ENCODE measurements at places on chromosomes 5 and 9.
A peak's percentile ranks its signal among the peaks of the same experiment; 100 is the strongest.

- DNase-seq, result no peak
Measured at GRCh38 chr5:89452081-89452480, 569.1 kb upstream of the MEF2C start.

GRCh38 chr5:28110781-28111180 is 1072.4 kb upstream of the CDH9 start:
- DNase-seq, result no peak

DNA sequence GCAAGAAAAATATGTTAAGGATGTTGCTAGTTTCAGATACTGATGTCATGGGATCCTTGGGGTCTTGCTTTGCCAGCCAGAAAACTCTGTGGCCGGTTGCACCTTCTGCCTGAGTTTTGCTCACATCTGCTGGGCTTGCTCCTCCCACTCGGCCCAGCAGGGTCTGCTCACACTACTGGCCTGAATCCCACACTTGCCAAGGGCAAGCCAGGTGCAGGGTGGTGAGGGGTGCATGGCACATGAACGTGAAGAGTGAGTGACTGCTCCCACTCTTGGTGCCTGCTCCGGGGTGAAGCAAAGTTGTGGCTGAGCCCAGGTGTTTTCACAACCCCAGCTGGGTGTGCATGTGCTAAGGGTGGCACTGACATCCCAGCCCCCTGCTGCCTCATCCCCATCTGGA is 83.1 kb upstream of the STARD4 start:
- no peak for DNase-seq

DNA sequence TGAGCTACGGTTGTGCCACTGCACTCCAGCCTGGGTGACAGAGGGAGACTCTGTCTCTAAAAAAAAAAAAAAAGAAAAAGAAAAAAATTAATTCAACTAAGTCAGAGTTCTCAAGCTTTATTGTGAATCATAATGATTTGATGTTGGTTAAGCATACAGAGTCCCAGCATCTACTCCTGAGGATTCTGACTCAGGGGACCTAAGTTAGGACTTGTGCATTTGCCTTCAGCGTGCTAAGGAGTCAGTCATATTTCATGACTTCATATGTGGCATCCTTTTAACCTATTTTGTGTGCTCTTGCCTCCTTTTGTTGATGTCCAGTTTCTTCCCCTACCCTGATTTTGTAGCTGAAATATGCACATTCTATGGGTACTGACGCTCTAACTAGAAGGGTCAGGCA is 2.9 kb downstream of the MYOZ3 start:
- no peak for DNase-seq

DNA sequence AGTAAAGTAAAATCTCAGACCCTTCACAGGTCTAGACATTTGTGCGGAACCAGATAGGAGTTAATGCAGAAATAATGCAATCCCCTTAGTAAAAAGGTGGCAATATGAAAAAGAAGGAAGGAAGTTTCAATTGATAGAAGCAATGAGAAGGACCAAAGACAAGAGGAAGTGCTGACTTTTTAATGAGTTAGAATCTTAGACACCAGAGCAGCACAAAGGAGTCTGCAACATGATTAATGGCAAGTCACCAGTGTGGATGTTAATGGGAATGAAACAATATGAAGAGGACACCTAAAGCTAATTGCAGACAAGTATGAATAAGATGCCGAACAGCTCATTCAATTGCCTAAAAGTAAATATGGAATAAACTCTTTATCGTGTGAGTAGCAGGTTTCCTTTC is 50.9 kb downstream of the MEGF9 start:
- DNase-seq, result no peak

- DNase-seq, result peak; percentile 88
Measured at GRCh38 chr9:99819123-99819855, 2.4 kb upstream of the NR4A3 start.

GRCh38 chr5:61806491-61807020 is 474.5 kb downstream of the ZSWIM6 start:
- no peak for DNase-seq

- DNase-seq, result no peak
Measured at GRCh38 chr5:16727755-16728325, 111.0 kb upstream of the RETREG1 start.

DNA sequence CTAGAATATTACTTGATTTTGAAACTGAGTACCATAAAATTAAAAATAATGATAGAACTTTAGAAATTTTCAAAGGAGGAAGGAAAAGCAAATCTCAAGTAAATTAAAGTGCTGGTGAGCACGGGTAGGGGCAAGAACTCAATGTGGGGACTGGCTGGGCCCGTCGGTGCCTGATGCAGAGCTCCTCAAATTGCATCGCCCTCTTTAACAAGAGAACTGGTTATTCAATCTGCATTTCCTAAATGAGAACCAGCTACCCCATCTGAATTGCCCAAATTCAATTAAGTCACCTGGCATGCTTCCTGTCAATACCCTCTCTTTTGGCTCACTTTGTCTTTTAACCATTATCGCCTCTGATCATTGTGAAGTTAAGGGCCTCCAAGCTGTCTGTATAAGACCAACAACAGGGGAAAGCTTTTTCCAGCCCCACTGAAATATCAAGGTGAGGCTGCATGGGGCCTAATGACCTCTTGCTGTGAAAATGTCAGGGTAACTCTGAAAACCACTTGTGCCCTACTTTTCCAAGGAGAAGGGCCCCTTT is 316.7 kb downstream of the SLIT3 start:
- no peak for DNase-seq

DNA sequence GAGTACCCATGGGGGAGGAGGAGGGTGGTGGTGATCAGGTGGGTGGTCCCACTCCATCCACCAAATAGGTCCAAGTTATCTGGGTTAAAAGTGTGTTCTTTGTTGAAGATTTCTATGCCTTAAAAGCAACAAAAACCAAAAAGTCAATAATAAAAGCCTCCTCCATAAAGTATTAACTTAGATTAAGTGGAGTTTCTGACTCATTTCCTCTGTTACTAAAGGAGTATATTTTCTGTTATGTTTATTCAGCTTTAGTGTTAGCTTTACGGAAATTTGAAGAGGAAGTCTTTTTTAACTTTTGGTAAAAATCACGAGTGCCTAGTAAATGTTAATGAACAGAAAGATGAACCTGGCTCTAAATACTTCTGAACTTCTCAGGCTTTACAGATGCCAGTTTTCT is 17.8 kb downstream of the FBXO38 start:
- DNase-seq, result peak; percentile 37

DNA sequence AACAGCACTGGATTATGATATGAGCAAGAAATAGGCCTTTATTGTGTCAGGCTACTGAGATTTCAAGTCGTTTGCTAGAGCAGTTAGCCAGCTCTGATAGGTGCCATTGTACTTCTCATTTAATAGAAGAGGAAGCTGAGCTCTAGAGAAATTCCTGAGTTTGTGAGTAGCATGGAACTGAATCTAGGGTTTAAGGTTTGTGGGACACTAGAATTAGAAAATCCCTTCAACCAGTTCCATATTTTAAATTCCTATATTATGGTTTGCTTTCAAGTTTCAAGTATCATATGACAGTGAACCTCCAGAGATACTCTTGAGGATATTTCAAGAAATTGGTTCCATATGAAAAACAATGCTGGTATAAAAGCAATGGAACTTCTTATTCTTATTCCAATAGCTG is 87.6 kb downstream of the ANKRD55 start:
- DNase-seq, result no peak

DNA sequence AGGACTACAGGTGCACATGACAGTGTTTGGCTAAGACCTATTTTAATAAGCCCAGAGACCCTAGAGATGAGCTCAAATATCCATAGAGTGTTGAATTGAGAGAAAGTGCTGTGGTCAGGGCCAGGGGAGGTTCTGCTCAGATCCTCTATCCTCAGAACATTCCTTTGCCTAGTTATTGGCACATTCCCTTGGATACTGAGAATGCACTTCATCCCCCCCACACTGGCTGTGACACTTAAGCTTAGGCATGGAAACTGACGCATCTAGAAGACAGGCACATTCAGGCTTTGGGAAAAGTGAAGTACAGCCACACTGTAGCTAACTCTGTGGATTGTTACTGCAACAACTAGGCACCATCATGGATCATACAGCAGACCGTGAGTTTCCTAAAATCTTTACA is 27.1 kb upstream of the RASGRF2 start:
- DNase-seq, result no peak

GRCh38 chr9:87713278-87713987 is 12.5 kb upstream of the CTSL start:
- DNase-seq, result peak; percentile 96

DNA sequence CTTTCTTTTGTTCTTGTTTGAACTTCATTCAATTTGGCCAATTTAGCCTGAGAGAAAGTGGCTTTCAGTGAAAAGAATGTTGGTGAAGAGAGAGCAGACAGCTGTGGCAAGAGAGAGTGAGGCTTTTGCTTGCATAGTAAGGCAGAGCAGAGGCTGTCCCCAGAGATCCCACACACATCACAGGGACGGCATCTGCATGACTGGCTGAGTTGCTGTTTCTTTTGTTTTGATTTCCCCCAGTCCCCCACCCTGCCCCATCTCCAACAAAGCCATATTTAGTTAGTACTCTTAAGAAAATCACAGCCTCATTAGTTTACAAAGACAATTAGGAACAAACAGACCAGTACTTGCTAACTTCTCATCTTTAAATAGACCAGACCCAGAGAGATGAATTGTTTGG is 363.9 kb upstream of the SEMA6A start:
- DNase-seq, result no peak

GRCh38 chr5:157828944-157829639 is 29.9 kb downstream of the CLINT1 start:
- no peak for DNase-seq

- DNase-seq, result no peak
Measured at GRCh38 chr5:180205916-180206315, 3.1 kb downstream of the RASGEF1C start.

GRCh38 chr5:74877624-74878304 is 11.6 kb upstream of the FAM169A start:
- no peak for DNase-seq

DNA sequence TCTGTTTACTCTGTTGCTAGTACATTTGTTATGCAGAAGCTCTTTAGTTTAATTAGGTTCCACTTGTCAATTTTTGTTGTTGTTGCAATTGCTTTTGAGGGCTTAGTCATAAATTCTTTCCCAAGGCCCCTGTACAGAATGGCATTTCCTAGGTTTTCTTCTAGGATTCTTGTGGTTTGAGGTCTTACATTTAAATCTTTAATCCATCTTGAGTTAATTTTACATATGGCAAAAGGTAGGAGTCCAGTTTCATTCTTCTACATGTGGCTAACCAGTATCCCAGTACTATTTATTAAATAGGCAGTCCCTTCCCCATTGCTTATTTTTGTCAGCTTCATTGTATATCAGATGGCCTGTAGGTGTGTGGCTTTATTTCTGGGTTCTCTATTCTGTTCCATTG is 792.4 kb downstream of the PTPRD start:
- DNase-seq, result no peak

GRCh38 chr9:32398207-32398606 is 13.8 kb downstream of the ACO1 start:
- DNase-seq, result no peak

GRCh38 chr5:42656651-42657015 is 100.0 kb upstream of the CCDC152 start:
- no peak for DNase-seq

DNA sequence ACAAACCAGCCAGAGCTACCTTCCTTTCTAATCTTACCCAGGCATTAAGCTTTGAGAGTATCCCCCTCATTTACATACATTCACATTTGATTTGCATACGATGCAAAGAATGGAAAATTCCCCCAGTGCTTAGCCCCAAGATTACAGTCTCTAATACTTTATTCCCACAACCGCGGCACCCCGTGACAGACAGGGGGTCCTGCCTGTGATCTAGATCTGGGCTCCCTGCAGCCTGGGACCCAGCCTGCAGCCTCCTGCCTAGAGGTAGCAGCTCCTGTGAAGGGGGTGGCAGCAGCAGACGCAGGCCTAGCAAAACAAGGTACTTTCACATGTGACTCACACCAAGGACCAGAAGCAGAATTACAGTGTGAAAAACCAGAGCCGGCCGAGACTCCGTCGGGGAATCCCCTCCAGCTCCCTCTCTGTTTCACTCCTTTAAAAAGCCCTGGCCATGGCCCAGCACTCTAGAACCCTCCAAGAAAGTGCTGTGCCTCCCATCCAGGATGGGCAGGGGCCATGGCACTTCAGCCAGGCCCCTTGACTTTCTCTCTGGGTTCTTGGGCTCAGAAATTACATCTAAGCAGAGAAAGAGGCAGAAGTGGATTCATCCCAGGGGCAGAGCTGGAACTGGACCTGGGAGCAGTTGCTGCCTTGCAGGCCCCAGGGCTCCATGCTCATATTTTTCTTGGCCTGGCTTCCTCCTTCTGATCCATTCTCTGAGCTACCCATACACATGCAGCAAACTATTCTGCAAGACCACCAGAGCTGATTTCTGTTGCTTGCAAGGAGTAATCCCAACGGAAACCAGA is 14.0 kb upstream of the TCF7 start:
- no peak for DNase-seq

GRCh38 chr9:86599561-86599960 is 245.4 kb upstream of the TUT7 start:
- DNase-seq, result no peak

DNA sequence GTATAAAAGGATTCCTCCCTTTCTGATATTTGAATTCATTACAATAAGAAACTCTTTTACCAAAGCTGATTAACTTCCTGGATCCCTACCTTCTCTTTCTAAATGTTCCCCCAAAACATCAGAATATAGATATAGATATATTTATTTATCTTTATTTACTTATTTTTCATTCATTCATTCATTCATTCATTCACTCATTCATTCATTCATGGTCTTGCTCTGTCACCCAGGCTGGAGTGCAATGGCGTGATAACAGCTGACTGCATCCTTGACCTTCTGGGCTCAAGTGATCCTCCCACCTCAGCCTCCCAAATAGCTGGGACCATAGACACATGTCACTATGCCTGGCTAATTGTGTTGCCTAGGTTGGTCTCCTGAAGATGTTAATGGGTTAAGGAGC is 30.7 kb downstream of the GIN1 start:
- no peak for DNase-seq

DNA sequence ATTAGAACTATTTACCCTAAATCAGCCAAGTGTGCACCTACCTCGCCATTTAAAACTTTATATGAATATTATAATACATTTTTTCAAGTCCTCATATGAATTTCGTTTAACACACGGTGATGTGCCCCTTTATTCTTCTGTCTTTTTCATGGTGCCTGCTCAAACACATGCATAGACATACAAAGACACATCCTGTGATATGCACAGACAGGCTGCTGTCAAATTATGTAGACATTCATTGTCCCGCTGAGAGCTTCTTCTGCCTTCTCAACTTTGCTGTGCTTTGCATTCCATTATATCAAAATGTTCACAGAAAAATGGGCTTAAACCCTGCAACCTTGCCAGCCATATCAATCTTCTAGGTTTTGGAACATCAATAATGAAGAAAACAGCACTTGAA is 193.8 kb downstream of the NTRK2 start:
- DNase-seq, result no peak

- DNase-seq, result peak; percentile 96
Measured at GRCh38 chr5:95631991-95632675, 12.2 kb downstream of the GPR150 start.
